NCI-H524 treated with DMSO at 0.1 percent for 48 hours (cell line): ENCODE measurements at places on chromosomes 4 and X.

GRCh38 chr4:42678512-42678911 is 21.6 kb upstream of the ATP8A1 start:
- no peak for DNase-seq

DNA sequence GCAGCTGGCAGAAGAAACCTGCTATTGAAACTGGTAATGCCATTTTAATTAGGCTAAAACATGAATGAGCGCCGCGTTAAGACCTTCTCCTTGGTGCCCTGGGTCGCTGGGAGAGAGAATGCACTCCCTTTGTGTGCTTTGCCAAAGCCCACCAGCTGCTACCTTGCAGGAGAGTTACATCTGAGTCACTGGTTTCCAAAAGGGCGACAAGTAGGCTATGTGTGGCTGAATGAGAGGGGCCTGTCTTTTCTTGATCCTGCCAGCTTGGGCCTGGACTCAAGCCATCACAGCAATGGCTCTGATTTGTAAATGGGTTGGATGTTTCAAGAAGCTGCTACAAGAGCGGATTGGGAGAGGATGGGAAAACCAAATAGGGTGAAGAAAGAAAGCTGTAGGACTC is 81.5 kb downstream of the NHS start:
- DNase-seq: no peak

DNA sequence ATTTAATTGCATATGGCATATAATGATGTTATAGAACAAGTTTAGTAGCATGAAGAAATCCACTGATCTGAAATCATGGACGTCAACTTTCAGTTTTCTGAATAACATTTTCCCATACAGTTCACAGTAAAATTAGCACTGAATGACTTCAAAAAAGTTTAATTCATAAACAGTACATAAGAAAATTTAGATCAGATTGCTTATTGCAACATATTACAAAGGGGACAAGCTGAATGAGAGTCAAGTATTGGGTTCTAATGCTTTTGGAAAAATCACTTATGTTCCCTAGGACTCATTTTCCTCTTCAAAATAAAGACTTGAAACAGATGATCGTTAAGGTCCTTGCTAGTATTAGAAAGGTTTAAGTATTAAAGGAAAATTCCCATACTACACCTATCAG is 898.3 kb upstream of the INTU start:
- no peak for DNase-seq

DNA sequence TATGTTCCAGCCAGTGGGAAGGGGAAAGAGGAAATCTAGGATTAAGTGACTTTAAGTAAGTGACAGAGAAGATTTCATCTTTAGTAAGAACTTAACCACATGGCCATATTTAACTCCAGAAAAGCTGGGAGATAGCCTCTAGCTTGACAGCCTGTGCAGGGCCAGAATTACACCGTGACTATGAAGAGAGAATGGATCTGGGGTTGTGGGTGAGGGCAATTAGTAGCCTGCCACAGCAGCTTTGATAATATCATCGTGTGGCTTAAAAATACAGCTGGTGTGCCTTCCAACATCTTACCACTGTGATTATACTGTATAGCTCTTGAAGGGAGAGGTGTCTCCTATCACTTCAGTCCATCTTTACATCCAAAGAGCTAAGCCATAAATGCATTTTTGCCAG is 57.6 kb upstream of the TBC1D9 start:
- no peak for DNase-seq

DNA sequence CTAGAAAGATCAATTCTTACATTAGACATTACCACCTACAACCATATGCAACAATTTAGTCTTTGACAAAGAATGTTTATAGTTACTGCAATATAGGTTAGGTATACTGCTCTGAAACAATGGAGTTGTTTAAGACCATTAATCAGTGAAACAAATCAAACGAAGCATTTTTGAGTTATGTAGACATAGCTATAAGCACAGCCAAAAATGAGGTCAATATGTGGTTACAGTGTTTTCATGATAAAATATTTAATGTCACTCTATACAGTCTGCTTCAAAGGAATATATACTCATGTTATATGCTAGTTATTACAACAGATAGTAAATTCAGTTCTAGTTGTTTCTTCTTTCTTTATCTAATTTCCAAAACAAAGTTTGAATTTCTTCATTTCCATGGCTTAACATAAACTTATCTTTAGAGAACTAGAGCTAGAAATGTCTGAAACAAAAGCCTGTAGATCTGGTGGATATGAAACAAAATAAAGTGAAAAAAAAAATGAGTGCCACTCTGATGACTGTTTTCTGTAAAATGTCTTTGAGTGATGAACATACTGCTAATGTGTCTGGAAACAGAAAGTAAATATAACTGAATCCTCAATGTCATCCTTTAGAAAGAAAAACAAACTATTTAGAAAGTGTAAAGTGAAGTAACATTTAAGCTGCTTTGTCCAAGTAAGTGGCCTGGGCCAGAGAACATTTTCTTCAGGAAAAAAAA is 809.0 kb downstream of the FAT4 start:
- DNase-seq: no peak

DNA sequence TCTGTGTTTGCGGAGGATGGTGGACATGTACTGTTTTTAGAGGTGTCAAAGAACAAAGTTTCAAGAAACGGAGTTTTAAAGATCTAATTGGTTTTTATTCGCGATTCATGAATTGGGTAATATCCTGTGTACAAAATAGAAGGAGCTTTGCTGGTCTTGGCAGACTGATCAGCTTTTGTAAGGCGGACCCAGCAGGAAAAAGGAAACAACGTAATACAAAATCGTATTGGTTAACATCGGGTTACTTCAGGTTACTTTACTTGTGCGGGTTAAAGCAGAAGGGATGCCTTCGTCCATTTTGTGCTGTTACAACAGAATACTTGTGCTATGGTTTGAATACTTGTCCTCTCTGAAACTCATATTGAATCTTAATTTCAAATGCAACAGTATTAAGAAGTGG is 11.4 kb upstream of the NYX start:
- DNase-seq: no peak

- no peak for DNase-seq
Measured at GRCh38 chrX:78822157-78822690, 74.7 kb downstream of the LPAR4 start.

DNA sequence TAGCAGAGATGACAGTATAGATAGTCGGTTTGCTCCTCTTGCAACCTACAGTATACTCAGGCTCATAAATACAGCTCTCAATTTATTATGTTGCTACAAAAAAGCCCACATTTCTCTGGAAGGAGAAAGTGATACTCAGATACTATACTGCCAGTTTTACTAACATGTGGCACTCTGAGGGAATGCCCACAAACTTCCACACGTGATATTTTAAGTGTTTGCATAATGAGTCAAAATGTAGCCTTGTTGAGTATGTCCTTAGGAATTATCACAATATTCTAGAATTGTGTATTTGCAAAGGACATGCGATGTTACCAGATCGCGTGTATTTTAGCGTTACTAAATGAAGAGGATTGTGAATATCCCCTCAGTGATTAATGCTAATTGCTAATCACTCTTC is 929.1 kb downstream of the STIM2 start:
- DNase-seq: no peak

- DNase-seq: no peak
Measured at GRCh38 chrX:85213792-85214530, 29.6 kb downstream of the SATL1 start.

- DNase-seq: no peak
Measured at GRCh38 chr4:101972791-101973190, 182.3 kb downstream of the BANK1 start.

DNA sequence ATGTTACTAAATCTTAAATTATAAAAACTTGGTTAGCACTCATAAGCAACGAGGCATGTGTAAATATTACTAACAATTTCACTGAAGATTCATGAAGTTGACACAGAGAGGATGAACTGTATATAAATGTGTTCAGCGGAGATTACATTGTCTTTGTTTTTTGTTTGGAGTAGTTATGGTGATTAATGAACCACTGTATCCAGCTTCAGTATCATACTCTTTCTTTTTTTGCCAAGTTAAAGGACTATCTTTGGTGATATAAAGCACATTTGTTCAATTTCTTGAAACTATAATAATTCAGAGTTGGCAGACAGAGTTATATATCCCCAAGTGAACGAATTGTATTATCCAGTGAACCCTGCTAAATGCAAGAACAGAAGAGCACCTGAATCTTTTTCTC is 497.6 kb downstream of the CCSER1 start:
- DNase-seq: no peak

DNA sequence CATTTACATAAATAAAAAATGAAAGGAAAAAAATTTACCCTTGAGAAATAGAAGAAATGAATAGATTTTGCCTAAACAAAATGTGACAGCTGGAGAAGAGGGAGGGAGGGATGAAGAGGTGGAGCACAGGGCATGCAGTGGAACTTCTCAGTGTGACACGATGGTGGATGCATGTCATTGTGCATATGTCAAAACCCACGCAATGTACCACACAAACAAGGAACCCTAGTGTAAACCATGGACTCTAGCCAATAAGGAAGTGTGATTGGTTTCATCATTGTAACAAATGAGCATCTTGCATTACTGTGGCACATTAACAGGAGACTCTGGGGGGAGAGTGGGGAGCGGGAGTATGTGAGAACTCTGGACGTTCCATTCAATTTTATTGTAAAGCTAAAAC is 58.6 kb downstream of the GATB start:
- no peak for DNase-seq

DNA sequence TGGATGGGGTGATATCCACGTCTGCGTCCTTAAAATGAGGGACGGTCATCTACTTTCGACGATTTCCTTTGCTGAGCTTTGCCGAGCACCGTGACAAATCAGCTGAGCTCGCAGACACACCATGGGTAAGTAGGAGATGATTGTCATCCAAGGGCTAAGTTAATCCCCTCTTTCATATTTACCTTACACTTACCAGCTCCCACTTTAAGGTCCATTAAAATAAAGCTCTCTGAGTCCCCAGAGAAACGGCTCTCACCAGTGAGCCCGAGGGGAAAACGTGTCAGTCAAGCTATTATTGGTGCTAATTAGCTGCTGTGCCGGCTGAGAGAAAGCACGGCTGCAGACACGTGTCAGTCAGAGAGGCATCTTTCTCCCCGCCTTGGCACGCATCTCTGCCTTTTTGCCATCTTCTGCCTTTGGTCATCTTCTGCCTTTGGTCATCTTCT is 72.2 kb downstream of the CRLF2 start:
- no peak for DNase-seq

DNA sequence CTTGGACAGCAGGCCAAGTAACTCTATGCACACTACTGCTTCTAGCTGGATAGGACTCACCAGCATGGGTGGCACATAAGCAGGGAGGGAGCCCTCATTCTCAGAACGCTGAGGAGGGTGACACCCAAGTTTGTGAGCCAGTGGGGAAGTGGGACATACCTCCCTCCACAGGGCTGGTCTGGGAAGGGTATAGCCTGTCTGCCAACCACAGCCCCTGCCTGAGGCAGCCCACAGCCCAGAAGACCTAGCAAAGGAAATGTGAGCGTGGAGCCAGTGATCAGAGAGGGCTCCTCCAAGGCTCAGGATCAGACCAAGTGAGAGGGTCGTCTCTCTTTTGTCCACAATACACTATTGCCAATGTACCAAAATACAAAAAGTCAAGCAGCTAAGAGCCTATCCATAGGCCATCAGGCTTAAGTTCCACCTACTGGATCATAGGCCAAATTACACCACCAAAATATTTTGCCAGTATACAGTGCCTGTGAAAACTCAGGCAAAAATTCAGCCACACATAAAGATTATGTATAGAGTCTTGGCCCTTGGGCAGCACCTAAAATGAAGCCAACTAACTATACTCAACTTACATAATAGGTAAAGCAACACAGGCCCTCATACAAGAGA is 1203.1 kb downstream of the PCDH18 start:
- no peak for DNase-seq

- DNase-seq: no peak
Measured at GRCh38 chr4:114815760-114816159, 217.2 kb downstream of the UGT8 start.

DNA sequence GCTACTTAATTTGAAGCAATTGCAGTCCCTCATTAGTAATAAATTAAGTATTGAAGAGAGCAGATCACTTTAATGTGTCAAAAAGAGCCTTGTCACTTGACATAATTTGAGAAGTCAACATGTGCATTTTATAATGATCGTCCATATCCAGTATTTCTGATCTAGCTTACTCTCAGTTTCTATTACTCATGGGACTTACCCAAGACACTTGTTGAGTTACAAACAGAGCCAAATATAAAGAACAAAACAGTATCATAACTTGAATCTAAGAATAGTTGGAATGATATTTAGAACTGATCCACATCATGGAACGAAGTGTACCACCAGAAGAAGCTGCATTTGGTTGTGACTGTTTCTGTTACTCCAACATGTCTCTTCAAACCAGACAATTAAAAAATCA is 54.7 kb downstream of the SLITRK4 start:
- DNase-seq: no peak

- no peak for DNase-seq
Measured at GRCh38 chr4:183507925-183508696, 3.3 kb downstream of the ING2 start.

DNA sequence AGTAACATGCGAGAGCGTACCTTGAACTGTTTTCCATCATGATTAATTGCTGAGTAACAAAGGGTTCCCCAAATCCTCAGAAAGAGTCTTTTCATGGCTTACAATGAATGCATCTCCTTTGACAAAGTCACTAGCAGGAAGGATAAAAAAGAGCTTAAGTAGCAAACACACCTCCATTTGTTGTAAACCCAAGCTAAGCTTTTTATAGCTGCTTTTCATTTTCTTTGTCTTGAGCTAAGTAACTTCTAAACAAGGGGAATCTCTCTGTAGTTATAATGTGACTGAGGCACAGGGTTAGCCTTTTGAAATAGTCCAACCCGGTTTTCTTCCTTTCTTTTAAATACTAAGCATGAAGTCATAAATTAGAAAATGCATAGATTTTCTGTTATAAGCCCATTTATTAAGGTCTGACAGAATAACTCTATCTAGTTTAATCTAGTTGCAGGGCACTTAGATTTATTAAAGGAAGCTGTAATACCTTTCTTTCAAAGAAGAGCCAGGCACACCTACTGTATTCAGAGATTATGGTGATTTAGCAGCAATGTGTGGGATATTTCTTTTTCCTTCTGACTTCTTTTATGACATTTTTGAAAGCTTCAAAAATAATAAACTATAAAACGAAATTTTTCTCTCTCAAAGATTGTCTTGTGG is 226.9 kb upstream of the SMIM31 start:
- no peak for DNase-seq

DNA sequence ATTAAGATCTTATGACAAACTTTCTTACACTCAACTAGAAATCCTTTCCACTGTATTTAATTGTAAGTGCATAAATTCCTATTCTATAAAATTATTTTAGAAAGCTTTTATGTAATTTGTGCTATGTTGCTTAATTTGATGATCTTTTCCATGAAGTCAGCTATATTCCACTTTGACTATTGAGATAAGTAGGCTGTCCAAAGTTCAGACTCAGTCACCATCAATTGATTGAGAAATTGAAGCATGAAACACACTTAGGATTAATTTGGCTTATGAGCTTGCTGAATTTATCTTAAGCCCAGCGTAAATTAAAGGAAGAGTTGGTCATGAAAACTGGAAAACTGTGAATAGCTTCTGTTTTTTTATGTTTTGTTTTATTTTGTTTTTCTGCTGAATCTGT is 18.7 kb upstream of the UGT2B10 start:
- no peak for DNase-seq
